ENCODE measurements at places on chromosomes 2 and 18.

GRCh38 chr2:9192712-9193111, 13.9 kb upstream of the ASAP2 start:
- no peak for DNase-seq

DNA sequence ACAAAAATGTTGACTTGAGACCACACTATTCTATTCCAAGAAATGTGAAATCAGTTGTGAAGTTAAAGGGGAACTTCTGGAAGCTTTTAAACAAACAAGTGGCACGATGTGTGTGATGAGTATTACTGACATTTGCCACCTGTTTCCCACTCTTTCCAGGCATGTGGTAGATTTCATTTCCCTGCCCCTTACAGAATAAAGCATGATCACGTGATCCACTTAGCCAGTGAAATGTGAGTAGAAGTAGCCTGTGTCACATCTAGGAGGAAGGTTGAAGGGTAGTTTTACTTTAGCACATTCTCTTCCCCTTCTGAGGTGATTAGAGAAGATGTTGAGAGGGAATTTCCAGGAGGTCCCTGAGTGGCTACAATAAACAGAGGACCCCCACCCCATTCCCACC, 3.8 kb downstream of the COL4A4 start:
- no peak for DNase-seq

GRCh38 chr2:26268213-26268612, 23.5 kb downstream of the HADHB start:
- DNase-seq, result peak; percentile 63

- no peak for DNase-seq
These were observed 93.8 kb downstream of the AKAIN1 start for GRCh38 chr18:5103286-5103685.

- DNase-seq, result no peak
These were observed 1.2 kb downstream of the M1AP start for GRCh38 chr2:74646834-74647482.

DNA sequence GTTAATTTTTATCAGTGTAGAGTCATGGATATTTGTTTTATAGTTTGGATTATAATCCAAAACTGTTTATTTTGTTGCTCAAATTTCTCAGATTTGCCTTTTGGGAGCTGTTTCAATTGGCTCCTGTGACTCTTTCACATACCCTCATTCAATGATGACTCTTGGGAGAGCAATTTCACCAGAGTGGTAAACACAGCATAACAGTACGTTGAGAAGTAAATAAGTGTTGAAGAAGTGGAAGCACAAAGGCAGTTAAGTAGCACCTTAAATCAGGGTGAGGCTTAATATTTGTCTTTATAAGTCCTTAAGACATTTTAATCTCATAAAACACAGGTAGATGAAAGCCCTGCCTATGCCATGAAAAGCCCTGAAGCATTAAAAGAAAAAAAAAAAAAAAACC, 17.1 kb upstream of the SLC39A10 start:
- no peak for DNase-seq

- no peak for DNase-seq
These were observed 83.9 kb downstream of the PLCL1 start for GRCh38 chr2:197888321-197888720.

DNA sequence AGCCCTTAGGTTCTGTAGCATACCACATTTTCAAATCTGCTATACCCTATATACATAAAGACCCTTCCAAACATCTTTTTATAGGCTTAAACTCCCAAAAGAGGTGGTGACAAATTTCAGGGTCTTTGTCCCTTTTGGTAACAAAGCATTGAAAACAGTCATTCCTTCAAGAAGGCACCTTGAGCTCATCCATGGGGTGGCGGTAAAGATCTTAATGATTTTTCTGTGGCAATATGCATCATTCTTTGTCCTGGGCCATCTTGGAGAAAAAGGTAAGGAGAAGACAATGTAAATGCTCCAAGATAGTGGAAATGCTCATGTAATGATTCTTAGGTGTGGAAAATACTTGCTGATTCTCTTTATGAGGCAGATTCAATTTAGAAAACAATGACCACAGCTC, 890.5 kb downstream of the CNTNAP5 start:
- DNase-seq, result no peak

DNA sequence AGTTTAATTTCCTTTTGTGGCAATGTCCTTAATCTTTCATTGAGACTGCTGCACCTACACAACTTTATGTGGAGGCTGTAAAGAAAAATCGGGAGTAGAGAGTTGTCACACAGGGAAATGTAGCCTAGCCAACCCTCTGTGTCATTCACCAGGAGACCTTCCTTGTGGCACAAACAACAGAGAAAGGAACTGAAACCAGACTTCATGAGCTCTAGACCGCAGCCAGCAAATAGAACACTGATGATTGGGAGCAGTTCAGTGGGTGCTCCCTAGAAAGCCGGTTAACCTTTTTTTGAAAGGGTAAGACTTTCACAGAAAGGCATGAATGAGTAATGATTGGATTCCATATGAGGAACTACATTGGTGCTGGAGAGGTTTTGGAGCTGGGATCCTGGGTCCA, 1752.4 kb upstream of the CELF4 start:
- no peak for DNase-seq

- DNase-seq, result peak; percentile 93
These were observed 49.0 kb upstream of the BCL2L11 start for GRCh38 chr2:111071600-111072171.

DNA sequence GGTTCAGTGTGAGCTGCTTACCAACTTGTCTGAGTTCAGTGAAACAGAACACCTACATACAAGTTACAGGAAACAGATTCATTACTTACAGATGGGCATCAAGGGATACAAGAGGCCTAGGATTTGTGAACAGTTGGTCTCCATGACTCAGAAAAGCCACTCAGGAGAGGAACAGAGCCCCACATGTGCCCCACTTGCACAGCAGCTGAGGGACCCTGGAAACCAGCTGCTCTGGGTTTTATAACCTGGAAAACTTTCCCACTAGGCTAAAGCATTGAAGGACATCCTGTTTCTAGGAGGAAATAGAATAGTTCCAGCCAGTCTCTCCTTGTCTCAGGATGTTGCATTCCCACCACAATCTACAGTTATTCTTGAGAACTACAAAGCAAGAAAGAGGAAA, 530.0 kb downstream of the ZNF804A start:
- DNase-seq, result no peak

- DNase-seq, result no peak
These were observed 80.8 kb upstream of the CERS6 start for GRCh38 chr2:168375195-168375798.

GRCh38 chr18:50057009-50057408, 137.9 kb downstream of the MYO5B start:
- no peak for DNase-seq

DNA sequence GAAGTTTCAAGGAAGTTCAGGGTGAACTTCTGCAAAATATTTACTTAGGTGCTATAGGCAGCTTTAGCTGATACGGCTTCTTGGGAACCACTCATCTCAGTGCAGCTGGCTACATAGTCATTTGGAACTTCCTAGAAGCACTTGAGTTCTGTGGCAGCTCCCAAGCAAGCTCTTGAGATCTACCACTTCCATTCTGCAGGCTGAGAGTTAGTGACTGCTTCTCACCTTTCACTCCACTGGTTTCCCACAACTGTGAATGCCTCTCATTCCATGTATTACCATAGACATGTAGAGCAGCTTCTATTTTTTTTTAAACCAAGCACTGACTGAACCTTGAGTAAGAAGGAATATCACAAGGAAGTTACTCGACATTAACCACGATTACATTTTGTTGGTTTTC, 994.1 kb upstream of the ACVR2A start:
- peak; percentile 9 for DNase-seq

GRCh38 chr18:54647176-54647575, 56.1 kb downstream of the DYNAP start:
- peak; percentile 29 for DNase-seq

- no peak for DNase-seq
These were observed 80.9 kb upstream of the TMEFF2 start for GRCh38 chr2:192275632-192276031.

DNA sequence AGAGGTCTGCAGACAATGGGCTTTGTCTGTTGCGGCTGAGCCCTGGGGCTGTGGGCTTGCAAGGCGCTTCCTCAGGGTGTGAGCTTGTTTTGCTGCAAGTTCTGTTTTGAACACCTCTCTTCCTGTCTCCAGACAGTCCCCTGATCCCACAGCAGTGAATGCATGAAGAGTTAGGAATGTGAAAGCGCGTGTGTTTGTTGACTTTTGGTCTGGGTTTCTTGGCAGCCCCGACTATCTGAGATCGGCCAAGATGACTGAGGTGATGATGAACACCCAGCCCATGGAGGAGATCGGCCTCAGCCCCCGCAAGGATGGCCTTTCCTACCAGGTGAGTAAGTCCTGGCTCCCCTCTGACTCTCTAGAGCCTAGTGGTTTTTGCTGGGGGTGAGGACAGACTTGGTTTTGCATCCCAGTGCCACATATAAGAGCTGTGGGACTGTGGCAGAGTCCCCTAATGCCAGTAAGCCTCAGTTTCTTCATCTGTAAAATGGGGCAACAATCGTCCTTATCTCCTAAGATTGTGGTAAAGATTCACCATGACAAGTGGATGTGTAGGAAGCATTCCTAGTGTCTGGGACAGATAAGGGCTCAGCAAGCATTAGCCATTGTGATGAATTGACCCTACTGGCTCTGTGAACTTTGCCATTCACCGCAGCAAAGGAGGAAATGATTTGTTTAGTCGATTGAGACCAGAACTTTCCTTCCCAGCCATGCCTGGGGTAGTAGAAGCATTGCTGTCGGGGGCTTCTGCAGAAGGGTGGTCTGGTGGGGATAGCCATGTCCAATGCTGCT, 3.0 kb downstream of the LBH start:
- DNase-seq, result peak; percentile 95

DNA sequence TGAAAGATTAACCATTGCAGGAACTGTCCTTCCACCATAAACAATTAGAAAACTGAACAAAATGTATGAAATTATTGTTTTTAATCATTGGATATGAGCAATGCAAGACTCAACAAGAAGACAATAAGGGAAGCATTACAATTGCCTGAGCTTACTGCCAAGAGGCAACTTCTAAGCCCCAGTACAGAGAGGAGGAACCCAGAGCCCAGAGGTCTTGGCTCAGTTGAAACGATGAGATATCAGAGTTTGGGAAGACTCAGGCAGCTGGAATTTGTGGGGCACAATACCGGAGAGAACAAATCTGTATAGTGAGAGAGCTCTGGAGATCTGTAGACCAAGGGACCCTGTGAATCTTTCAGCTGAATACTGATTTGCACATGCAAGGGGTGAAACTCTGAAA, 80.6 kb upstream of the ZFP36L2 start:
- DNase-seq, result peak; percentile 62

DNA sequence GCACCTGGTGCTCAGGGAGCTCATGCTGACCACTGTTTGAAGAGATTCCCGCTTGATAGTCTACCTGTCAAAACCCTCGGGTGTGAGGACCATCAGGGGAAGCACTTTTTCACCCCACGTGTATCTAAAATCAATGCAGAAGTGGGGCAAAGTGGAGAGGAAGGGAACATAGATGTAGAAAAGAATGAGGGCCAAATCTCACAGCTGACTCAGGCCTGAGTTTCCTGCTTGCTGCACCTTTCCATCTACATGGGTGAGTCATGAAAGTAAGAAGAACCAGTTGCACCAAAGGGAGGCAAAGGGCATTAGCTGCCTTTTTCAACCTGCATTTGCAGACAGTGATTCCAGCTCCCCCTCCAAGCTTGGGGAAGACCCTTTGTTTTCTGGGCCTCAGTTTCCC, 100.2 kb upstream of the MYCN start:
- no peak for DNase-seq

GRCh38 chr2:117698287-117698686, 116.2 kb upstream of the DDX18 start:
- DNase-seq, result no peak

- no peak for DNase-seq
These were observed 160.1 kb upstream of the BOD1L2 start for GRCh38 chr18:56986829-56987228.

GRCh38 chr18:45137087-45137419, 456.4 kb downstream of the SETBP1 start:
- no peak for DNase-seq

DNA sequence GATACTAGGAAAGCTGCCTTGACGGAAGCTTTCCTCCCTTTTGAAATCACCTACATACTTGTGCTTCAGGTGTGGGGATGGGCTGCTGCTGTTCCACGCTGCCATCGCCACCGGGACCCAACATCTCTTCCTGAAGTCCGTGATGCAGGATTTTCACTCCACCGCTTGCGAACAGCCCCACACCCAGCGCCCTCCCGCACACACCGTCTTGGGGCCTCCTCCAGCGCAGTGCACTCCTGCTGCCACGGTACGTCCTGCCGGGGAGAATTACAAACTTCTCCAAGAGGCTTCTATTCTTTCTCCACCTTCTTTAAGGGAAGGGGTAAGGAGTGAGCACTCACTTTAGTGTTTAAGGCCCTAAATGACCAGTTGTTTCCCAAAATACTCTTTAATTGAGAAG, 58.2 kb downstream of the HRH4 start:
- DNase-seq, result no peak

GRCh38 chr18:38402509-38402908, 836.9 kb upstream of the CELF4 start:
- no peak for DNase-seq

All from cardiac fibroblast (primary cell).